ENCODE measurements at places on chromosomes 1 and 21.

GRCh38 chr21:29029524-29029923 lies 5.1 kb downstream of the USP16 start:
- no peak for DNase-seq

- no peak for DNase-seq
Observed at GRCh38 chr1:54168206-54168965, 15.6 kb upstream of the CDCP2 start.

GRCh38 chr1:16458831-16459230 lies 18.3 kb downstream of the NECAP2 start:
- DNase-seq, result no peak

DNA sequence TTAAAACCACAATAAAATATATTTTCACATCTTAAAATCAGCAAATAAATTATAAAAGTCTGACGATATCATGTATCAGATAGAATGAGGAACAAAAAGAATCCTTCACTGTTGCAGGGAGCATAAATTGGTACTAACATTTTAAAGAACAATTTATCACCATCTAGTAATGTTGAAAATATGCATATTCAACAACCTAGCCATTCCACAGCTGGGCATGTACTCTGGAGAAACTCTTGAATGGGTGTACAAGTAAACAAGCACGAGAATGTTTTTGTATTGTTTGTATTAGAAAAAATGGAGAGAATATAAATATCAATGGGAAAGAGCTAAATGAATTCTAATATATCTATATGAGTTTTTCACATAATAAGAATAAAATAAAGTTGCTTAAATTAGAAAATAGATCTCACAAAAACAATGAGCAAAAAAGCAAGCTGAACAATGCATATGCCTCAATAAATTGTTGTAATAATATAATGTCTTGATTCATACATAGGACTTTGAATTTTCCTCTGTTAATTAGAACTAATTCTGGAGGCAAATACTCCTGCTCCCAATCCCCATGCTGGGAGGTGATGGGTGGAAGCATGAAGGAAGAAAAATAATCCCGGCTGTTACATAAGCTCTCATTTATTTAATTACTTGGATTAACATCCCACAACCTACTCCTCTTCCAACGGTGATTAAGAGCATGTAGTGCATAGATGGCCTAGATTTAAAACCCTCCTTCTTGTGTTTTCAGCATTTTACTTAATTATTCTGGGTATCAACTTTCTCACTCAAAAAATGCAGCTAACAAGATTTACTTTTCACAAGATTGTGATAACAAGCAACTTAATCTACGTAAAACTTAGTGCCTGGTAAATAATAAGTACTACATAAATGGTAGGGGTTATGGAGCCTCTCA lies 5.5 kb upstream of the FMO2 start:
- no peak for DNase-seq

- DNase-seq, result no peak
Observed at GRCh38 chr1:200888349-200888838, 6.3 kb upstream of the INAVA start.

DNA sequence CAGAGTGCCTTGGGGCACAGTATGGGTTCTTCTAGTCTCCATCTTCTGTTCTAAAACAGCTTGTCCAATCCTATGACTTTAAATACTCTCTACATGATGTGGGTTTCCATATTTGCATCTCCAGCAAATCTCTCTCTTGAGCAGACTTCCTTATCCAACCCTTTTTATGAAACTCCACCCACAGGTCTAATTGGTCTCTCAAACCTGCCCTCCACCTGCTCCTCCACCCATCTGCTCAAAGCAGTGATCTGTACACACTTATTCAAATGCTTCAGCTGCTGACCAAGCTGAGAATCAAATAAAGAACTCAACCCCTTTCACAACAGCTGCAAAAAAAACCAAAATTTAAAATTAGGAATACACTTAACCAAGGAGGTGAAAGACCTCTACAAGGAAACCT lies 11.5 kb downstream of the MCOLN2 start:
- no peak for DNase-seq

DNA sequence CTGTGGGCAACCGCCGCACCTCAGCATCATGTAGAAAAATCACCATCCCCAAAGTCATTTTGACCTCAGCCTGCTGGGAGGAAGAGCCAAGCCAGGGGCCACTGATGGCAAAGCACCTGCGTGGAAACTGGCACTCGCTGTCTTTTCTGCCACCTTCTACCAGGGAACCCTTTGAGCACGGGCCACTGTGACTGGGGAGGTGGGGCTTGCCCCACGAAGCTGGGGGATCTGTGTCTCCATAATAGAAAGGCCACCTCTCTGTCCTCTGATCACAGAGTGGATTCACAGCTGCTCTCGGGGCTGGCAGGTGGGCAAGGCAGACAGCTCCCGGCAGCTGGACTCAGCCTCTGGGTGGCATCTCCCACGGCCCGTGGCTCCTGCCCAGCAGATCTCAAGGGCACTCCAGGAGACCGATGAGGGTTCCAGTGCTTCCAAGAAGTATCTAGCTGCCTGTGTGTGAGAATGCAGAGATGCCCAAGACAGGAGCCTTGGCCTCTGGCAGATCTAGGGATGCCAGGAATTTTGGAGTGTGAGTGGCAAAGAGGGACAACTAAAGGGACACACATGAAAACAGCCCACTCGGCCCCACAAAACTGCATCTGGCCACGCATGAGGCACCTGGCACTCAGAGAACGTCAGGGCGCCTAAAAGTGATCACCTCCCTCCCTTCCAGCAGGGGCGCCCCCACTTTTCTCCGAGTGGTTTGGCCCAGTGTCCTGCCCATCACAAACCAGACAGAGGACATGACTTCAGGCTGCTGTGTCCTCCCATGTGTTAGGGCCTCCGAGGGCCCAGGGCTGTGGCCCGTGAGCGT lies 102.6 kb downstream of the PDE9A start:
- no peak for DNase-seq

DNA sequence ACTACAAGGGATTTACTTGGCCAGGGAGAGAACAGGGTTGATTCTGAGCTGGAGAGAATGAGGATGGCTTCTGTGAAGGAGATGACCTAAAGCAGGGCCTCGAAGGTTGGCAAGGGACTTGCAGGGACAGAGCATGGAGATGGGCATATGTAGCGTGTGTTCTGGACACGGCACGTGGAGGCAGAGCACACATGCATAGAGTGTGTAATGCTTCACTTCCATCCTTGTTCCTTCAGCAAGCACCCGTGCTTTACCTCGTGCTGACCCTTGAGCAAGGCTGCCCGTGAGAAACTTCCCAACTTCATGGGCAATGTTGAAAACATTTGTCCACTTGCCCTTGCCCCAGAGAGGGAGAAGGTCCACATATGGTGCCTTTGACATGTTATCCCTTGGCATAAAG lies 33.1 kb downstream of the NFIA start:
- DNase-seq, result no peak

- DNase-seq, result no peak
Observed at GRCh38 chr1:204407295-204407971, 4.2 kb downstream of the PPP1R15B start.

GRCh38 chr1:214234635-214235025 lies 46.3 kb upstream of the SMYD2 start:
- no peak for DNase-seq

DNA sequence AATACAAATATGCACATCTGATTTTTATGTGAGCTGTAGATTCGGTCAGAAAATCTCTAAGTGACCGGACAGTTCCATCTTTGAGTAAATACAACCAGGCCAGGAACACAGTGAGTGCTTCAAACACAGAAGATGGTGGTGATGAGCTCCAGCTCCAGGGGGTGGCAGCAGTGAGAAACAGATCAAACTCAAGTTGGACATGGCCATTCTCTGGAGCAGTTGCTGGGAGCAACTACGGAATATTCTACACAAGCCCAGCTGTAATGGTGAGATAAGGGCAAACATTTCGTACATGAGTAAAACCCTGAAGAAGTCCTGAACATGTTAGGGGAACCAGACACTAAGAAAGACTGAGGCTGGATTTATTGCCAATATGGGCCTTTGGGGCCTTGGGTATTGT lies 100.7 kb downstream of the BARHL2 start:
- DNase-seq, result no peak

GRCh38 chr1:24526940-24527542 lies 24.4 kb downstream of the RCAN3 start:
- DNase-seq, result no peak

DNA sequence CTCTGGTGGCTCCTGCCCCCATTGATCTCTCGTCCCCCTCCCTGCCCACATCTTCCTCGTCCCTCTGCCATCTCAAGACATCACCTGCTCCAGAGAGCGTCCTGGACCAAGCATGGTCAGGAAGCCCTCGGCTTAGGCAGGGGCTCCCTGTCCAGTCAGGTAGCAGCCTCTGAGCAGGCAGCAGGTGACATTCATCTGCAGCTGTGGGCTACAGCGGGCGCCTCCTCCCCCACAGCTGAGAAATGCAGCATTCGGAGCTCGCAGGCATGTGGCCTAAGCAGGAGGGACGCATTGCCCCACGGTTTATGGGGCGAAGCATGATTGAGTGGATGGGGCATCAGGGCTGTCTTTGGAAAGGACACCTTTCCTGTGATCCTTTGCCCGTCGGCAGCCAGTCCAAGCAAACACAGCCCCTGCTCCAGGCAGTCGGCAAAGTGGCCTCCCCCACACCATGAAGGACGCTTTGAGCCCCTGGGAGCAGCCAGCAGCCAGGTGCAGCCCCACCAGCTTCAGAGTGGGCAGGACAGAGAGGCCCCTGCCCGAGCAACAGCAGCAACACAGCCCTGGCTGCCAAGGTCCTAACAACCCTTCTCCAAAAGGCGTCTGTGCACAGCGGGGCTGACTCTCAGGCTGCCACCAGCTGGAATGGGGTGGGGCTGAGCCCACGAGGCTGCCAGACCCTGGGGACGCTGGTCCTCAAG lies 234.1 kb upstream of the VAMP3 start:
- peak; percentile 35 for DNase-seq

- DNase-seq, result no peak
Observed at GRCh38 chr1:157994704-157995582, 1.5 kb downstream of the KIRREL1 start.

GRCh38 chr1:233261206-233261605 lies 34.3 kb downstream of the PCNX2 start:
- no peak for DNase-seq

GRCh38 chr1:12405325-12406210 lies 175.7 kb downstream of the VPS13D start:
- DNase-seq, result no peak

- no peak for DNase-seq
Observed at GRCh38 chr1:18816808-18817207, 42.7 kb downstream of the TAS1R2 start.

- DNase-seq, result no peak
Observed at GRCh38 chr1:38129971-38130370, 83.4 kb upstream of the POU3F1 start.

DNA sequence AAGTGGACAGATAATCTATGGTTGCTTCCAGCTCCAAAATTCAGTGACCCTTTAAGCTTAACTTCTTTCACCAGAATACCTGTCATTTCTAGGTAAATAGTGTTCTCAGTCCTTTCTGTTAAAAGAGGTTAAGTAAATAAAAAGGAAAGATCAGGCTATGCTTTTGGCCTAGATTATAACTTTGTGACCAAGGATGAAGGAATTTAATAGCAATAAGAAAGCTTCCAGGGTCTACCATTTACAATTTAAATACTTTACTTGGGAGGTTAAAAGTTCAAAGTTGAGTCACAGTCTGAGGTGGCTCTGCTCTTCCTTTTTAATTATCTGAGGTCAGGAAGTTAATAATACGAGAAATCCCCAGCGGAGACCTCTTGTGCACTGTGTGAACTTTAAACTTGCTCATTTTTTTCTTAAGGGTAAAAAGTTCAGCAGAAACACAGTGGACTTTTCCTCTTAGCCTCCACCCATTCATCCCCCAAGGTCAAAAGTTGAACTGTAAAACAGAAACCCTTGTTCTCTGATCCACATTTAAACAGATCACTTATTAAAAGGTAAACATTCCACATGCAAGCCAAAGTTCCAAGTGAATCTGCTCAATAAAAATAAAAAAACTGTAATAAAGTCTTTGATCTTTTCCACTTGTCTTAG lies 187.1 kb downstream of the NRIP1 start:
- no peak for DNase-seq

DNA sequence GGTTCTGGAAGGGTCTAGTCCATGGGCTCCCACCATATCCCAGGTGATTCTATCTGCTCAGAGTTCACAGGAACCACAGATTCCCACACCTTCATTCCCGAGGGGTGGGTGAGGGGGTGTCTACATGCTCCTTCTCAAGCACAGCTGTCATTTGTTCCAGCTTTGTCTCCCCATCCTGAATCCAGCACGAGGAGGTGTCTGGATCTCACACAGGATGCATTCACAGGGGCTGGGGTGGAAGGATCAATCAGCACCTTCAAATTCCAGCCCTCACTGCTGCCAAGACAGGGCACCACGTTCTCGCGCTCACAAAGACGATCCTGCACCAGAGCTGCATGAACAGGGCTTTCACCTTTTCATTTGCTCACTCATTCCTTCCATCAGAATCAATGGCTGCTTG lies 52.7 kb downstream of the TCP10L start:
- no peak for DNase-seq

DNA sequence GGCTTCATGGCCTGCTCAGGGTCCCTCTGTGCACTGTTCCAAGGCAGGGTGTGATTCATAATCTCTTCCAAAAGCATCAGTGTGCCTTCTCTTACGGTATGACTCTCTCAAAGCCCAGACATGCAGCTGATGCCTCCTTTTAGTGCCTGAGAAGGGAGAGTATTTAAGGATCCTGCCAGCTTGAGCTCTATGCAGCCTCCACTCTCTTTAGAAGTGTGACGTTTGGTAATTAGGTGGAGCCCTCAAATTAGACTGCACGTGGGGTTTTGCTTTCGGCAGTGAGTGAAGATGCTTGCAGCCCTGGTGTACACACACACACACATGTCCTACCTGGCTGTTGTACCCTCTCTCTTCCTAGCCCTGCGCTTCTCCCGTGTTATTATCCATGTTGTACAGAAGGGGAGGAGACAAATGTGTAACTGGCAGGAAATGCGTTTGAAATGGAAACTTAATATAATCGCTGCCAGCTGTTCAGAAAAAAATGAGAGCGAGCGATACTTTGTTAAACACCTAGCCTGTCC lies 2.6 kb upstream of the C1orf174 start:
- no peak for DNase-seq

GRCh38 chr1:180940445-180940844 lies 27.7 kb downstream of the KIAA1614 start:
- DNase-seq, result no peak

GRCh38 chr21:44304011-44304616 lies 4.3 kb downstream of the PFKL start:
- DNase-seq, result no peak

- DNase-seq, result no peak
Observed at GRCh38 chr1:53328541-53329499, 950 bp upstream of the LRP8 start.

Measured in NCI-H187 treated with DMSO at 0.1 percent for 48 hours (cell line).